ENCODE measurements at places on chromosomes 16 and 17.
A peak's percentile ranks its signal among the peaks of the same experiment; 100 is the strongest.

- no peak for DNase-seq
These were observed 117.8 kb downstream of the METRNL start for GRCh38 chr17:83196973-83197880.

GRCh38 chr17:28657756-28658155 lies 4.0 kb downstream of the SDF2 start:
- DNase-seq, result no peak

- DNase-seq, result no peak
These were observed 418.6 kb downstream of the TOX3 start for GRCh38 chr16:52128361-52128760.

DNA sequence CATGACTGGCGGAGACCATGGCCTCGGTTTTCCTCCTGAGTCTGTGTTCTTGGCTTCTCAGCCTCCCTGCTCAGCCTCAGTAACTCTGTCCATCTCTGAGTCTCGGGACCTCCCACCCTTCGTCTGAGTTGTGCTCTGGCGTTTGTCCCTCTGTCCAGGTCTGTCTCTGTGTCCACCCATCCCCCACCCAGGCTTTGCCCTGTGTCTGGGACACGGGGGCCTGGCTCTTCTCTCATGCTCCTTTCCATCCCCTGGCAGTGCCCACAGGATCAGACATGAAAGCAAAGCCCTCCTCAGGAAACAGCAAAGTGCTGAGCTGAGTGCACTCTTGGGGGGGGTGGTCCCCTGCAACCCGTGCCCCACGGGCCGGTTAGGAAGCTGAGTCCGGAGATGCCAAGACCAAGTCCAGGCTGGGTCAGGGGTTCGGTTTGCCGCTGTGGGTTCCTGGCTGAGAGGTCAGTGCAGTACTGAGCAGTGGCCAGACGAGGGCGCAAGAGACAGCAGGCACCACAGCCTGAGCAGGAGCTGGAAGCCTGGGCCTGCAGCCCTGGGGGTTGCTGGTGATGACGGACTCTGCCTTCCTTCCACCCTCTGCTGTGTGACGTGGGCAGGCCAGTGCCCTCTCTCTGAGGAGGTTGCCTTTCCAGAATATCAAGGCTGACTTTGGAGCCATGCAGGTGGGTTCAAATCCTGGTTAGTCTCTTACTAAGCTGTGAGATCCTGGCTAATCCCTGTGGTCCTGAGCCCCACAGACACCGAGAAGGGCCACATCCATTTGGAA lies 2.5 kb downstream of the P2RX1 start:
- DNase-seq, result peak; percentile 76

- DNase-seq, result no peak
These were observed 3.6 kb upstream of the IRX3 start for GRCh38 chr16:54289945-54290832.

DNA sequence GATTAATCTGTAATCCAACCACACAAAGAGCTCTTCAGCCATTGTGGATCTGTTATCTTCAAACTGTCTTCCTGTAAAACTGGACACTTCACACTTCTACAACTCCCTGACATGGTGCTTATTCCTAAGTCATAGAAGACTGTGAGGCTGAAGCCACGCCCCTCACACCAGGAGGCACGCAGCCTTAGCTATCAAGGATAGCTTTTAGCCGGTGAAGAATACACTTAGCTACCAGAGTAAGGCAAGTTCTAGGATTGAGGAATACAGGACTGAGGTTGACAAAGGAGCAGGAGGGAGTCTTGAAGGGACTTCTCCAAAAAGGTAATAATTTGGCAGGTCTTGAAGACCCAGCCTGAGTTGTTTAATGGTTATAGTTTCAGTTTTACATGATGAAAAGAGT lies 79.8 kb upstream of the GAS7 start:
- DNase-seq, result no peak

DNA sequence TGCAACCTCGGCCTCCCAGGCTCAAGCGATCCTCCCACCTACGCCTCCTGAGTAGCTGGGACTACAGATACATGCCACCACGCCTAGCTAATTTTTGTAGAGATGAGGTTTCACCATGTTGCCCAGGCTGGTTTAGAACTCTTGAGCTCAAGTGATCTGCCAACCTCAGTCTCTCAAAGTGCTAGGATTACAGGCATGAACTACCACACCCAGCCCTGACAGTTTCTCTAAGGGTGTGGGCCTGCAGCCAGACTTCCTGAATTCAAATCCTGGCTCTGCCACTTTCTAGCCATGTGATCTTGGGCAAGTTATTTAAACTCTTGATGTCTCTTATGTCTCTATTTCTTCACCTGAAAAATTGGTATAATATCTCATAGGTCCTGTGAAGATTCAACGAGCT lies 5.6 kb downstream of the CUEDC1 start:
- no peak for DNase-seq

GRCh38 chr17:18371455-18371854 lies 6.1 kb upstream of the EVPLL start:
- no peak for DNase-seq

GRCh38 chr17:77570565-77570898 lies 388.0 kb upstream of the TNRC6C start:
- no peak for DNase-seq

GRCh38 chr17:59361386-59361785 lies 29.9 kb downstream of the YPEL2 start:
- DNase-seq, result peak; percentile 7

GRCh38 chr17:80803451-80804428 lies 187.9 kb upstream of the CHMP6 start:
- no peak for DNase-seq

GRCh38 chr17:52678211-52678610 lies 519.7 kb upstream of the CA10 start:
- no peak for DNase-seq

GRCh38 chr16:19389246-19389645 lies 28.4 kb upstream of the TMC5 start:
- peak; percentile 7 for DNase-seq

GRCh38 chr17:69551212-69552010 lies 136.9 kb downstream of the MAP2K6 start:
- no peak for DNase-seq

DNA sequence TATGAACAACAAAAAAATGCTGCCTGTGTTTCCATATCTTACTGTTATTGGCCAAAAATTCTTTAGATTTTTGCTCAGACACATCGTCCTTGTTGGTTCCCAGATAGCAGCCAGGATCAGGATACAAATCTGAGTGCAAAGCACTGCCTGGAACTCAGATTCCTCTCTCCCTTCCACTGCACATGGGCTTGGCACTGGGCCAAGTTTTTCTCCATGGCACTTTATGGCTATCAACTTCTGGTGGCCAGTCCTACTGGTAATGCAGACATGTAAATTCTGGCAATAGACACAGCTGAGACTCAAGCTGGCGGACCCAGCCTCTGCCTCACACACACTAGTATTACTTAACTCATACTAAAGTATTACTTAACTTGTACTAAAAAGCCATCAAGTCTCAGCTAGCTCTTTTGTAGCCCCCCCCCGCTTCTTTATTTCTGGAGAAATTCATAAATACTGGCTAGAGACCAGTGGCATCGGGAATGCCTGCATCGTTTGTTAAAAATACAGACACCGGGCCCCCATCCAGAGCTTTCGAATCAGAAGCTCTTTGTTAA lies 181.2 kb upstream of the COX10 start:
- DNase-seq, result no peak
